Stimulated activated CD4-positive, alpha-beta T cell treated with anti-CD3 and anti-CD28 coated beads, Interleukin-1b, Interleukin-23, amount 100 ng/mL, for 4 hours (primary cell): ENCODE measurements at places on chromosomes 11 and 22.

DNA sequence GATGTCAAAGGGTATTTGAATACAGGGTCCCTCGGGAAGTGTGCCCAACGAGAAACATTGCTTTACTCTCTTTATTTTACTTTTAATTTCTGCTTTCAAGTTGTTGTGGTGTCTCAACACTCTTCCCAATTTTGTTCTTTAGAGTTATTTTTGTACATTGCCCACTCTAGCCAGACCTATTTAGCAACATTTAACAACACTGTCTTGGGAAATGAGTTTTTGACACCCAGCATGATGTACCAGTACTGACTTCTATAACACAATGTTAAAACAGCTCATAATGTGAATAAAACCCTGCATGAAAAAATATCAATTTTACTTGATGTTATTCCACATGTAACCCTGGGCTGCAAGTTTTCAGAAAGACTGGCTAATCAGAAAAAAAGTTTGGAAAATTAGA lies 350.2 kb upstream of the PITPNB start:
- DNase-seq: no peak

DNA sequence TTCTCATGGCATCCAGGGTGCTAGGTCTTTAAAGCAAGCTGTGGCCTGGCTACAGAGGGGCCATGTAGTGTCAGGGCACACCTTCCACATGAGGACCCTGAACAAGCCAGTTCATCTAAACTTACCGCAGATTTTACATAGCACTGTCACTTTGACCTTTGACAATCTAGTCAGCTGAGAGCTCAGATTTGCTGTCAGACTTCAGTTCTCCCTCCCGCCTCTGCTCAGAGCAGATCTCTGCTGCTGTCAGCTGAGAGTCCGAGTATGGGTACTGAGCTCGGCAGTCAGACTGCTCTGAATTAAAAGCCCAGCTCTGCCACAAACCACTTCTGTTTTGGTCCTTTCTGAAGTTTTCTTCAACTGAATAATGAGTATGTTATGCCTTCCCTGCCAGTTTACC lies 507.1 kb downstream of the SOX6 start:
- no peak for DNase-seq

GRCh38 chr11:111665777-111666176 lies 63.5 kb downstream of the SIK2 start:
- DNase-seq: no peak

GRCh38 chr22:49392247-49392646 lies 435.4 kb downstream of the BRD1 start:
- no peak for DNase-seq

GRCh38 chr11:36060926-36061325 lies 117.1 kb downstream of the LDLRAD3 start:
- no peak for DNase-seq

- no peak for DNase-seq
Observed at GRCh38 chr22:45599836-45600577, 71.6 kb upstream of the ATXN10 start.

- DNase-seq: peak; percentile 21
Observed at GRCh38 chr22:40009951-40010671, 15.4 kb downstream of the FAM83F start.

GRCh38 chr11:106986261-106986660 lies 32.0 kb downstream of the GUCY1A2 start:
- no peak for DNase-seq

- DNase-seq: no peak
Observed at GRCh38 chr22:50208430-50208938, 7.7 kb downstream of the SELENOO start.

GRCh38 chr11:57167125-57167846 lies 14.5 kb upstream of the LRRC55 start:
- DNase-seq: no peak

DNA sequence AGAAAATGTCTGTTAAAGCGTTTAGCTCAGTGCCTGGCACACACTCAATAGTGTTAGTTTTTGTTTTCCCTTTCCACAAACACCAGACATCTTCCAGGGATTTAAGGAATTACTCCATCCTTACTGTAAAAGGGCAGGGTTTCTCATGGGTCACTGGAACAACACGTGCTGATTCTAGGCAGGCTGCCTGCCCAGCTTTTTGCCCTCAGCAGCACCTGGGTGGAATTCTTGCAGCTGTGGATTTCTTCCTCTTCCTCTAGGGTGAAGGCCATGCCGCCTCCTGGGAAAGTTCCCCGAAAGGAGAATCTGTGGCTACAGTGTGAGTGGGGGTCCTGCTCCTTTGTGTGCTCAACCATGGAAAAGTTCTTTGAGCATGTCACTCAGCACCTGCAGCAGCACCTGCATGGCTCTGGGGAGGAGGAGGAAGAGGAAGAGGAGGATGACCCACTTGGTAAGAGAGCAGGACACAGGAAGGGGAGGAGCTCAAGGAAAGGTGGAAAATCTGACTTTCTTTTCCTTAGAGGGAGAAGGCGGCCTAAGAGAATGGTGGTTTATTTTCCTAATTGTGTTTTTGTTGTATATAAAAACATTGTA lies 5.4 kb downstream of the HINFP start:
- no peak for DNase-seq
